ENCODE measurements at places on chromosomes 5 and 9.

- no peak for DNase-seq
These were observed 39.6 kb upstream of the SPATA31E1 start for GRCh38 chr9:87842878-87843585.

- no peak for DNase-seq
These were observed 218.9 kb upstream of the MVB12B start for GRCh38 chr9:126107693-126108092.

DNA sequence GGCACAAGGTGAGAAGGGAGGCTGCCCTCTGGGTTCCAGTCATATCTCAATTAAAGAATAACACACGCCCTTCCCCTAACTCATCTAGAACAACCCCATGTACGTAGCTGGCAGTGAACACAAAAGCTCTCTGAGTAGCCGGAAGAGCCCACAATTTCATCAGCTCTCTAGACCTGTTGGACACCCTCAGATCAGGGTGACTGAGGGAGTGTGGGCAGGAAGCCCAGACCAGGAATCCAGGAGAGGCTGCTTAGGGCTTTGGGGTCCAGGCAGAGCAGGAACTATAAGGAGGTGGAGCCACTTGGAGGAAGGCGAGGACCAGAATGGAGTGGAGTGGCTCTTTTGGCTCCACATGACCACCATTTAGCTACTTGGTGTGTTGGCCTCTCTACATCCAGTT, 237.4 kb downstream of the NR3C1 start:
- no peak for DNase-seq

DNA sequence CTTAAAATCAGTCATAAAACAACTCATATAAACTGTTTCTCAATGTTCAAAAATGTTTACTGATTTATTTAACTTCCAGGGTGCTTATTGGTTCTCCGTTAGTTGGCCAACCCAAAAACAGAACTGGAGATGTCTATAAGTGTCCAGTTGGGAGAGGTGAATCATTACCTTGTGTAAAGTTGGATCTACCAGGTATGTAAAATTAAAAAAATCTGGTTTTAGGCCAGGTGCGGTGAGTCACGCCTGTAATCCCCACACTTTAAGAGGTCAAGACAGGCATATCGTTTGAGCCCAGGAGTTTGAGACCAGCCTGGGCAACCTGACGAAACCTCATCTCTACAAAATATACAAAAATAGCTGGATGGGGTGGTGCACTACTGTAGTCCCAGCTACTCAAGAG, 73.7 kb downstream of the ITGA1 start:
- no peak for DNase-seq

DNA sequence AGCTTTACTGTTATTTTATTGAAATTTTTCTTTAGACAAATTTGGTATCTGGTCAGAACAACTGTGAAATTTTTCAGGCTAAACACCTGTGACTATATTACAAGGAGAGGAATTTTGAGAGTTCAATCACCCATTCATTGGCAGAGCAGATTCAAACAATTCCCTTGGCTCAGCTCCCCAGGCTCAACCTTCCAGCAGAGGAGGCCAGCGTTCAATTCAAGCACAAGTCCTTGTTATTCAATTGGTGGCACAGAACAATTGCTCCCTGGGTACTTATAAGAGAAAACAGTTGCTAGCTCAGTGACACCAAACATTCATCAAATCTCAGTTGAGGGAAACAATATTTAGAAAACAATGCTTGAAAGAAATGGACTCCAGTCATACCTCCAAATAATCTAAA, 83.3 kb downstream of the SUSD1 start:
- DNase-seq: no peak

DNA sequence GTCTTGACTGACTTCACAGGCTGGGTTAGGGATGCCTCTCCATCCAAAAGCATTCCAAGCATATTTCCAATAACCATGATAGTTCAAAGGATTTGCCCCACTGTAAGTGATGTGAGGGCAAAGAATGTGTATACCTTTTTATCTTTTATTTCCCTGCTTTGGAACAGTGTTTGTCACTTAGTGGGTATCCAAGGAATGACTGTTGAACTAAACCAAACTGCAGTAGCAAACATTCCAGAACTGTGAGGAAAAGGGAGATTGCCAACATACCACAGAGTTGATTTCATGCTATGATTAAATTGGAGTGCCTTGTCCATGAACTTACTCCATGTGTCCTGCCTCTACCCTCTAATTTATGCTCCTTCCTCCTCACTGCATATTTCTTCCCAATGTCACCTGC, 400.0 kb downstream of the KIAA0825 start:
- no peak for DNase-seq

- DNase-seq: peak; percentile 3
These were observed 2.5 kb upstream of the NEK6 start for GRCh38 chr9:124255222-124255621.

DNA sequence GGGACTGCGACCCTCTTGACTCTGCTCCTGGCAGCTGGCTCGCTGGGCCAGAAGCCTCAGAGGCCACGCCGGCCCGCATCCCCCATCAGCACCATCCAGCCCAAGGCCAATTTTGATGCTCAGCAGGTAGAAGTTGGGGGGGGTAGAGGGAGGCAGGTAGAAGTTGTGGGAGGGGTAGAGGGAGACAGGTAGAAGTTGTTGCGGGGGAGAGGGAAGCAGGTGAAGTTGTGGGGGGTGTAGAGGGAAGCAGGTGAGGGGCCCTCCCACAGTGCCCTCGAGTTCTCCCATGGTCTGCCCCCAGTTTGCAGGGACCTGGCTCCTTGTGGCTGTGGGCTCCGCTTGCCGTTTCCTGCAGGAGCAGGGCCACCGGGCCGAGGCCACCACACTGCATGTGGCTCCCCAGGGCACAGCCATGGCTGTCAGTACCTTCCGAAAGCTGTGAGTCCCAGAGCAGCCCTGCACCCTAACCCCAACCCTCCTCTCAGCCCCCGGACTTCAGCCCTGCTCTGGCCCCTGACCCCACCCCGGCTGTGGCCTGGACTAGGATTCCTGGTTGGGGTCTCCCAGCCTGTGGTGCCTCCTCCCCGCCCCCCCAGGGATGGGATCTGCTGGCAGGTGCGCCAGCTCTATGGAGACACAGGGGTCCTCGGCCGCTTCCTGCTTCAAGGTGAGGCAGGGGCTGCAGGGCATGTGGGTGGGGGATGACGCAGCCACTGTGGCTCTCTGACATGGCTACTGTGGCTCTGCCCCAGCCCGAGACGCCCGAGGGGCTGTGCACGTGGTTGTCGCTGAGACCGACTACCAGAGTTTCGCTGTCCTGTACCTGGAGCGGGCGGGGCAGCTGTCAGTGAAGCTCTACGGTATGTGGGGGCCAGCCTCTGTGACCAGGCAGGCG, 537 bp downstream of the C8G start:
- peak; percentile 35 for DNase-seq

DNA sequence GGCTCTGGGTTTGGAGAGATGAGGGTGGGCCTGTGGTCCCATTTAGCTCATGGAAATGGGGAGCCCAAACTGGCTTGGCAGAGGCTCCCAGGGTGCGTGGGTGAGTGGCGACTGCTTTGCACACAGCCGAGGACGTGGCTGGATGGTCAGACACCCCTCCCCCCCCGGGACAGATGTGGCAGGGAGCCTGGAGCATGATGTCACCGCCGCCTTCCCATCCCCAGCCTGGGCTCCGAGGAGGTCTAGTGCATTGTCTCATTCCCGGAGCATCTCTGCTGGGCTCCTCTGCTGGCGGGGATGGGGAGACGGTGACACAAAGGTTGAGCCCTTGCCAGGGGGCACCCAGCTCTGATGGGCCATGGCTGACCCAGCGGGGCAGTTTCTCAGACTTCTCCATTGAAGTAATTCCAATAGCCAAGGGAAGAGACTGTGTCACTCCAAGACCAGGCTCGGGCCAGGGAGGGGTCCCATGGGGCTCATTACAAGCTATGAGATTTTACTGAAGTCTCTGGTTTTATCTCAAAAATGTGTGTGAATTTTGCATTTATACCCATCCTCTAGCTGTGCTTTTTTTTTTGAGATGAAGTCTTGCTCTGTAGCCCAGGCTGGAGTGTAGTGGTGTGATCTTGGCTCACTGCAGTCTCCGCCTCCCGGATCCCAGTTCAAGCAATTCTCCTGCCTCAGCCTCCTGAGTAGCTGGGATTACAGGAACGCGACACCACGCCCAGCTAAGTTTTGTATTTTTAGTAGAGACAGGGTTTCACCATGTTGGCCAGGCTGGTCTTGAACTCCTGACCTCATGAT, 36.1 kb downstream of the HMCN2 start:
- peak; percentile 77 for DNase-seq

DNA sequence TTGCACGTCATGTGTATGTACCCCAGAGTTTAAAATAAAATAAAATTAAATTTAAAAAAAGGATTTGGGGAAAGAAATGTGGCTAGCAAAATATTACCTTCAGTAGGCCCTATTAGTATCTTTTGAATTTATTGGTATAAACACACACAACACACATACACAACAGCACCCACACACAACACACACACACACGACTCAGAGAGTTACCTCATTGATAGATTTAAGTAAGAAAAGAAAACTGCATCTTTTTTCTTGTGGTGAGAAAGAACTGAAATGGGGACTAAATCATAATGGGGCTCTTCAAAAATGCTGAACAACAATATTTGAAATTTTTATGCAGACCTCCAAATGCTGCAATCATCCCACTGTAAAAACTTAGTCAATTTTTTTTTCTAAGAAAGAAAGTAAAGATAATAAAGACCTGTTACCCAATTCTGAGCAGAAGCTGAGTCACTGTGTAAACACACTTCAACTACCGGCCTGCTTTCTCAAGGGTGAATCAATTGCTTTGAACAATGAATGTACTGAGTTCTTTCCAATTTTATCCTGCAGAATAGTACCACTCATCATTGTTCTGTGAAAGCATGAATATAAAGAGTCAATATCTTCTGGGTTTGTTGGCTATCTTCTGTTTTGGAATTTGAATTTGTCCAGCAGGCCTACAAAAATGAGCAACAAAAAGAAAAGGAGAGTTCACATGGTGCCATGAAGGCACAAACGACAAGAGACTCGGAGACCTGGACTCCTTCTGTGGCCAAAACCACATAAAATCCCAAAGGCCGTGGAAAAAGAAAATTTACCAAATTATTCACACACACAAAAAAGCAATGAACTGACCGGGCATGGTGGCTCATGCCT, 57.9 kb upstream of the CCNG1 start:
- DNase-seq: peak; percentile 70

DNA sequence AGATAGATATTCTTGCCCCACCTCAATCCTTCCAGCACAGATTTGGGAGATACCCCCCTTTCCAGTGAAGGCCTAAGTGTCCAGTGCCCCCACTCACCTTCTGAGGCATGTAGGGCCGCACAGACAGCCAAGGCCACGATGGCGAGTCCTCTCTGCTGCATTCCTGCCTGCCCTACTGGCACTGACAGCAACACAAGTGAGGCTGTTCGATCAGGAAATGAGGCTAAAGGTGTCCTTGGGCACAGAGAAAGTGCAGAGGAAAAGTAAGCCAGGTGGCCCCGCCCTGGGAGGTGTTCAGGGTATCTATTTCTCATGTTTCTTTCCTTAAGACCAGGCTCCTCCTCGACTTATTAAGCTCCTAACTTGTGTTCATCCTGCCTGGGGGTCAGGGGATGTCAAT, at the start of gene CCL28:
Gene CCL28, minus strand, starts transcription at position 236 of the 400 bp plus-strand sequence. Its CDS starts 75 bp downstream, at position 161.
- peak; percentile 47 for DNase-seq

GRCh38 chr9:110027671-110028081, 180.3 kb downstream of the C9orf152 start:
- peak; percentile 43 for DNase-seq

GRCh38 chr5:95068289-95068910, 216.5 kb downstream of the MCTP1 start:
- no peak for DNase-seq

DNA sequence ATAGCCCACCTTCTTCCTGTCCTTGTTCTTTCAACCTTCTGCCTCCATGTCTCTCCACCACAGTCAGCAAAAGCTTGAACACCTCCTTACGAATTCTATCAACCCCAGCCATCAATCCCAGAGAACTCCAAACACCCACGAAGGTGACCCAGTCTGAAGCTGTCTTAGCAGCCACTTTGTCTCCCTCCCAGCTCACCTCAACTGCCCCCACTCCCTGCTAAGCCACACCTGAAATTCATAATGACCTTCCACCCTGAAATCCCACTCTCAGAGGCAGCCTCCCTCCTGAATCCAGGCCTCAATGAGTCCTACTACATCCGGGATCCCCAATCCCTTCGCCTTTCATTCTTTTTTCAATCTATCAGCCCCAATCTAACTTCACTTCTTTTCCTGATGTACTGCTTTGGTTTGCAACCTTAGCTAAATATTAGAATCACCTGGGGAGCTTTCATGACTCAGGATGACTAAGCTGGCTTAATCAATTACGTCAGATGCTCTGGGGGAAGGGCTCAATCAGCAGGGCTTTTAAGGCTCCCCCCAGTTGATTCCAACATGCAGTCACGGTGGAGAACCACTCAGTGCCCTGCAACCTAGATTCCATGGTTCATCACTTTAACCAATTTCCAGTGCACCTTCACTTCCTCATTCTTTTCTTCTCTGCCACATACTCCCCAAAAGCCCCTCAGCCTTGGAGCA, 32.2 kb downstream of the BHMT start:
- DNase-seq: peak; percentile 56

GRCh38 chr9:7172154-7173115, 414.7 kb downstream of the KDM4C start:
- DNase-seq: no peak
